Breast epithelium (tissue), 4 donors: ENCODE measurements at places on chromosomes 6 and 20. TPM values are rescaled to one million over a fixed set of nuclear protein-coding genes. Genes with fewer than 3 reads are reported as not detected.
A peak's percentile ranks its signal among the peaks of the same experiment; 100 is the strongest.

DNA sequence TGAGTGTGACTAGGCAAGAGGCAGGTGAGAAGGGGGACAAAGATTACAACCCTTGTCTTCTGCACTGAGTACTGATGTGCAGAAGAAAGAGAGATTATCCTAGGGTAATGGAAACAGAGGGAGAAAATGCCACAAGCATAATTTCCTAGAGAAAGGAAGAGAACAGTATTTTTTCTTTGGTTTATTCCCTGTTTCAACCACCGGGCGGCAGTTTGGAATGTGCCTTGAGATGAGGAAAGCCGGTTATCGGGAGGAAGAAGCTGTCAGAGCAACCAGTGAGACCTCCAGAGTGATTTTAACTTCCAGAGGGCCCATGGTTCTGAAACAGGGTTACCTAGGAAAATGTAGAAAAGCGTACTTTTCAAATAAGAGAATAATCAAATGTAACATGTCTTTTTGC is 121.4 kb downstream of the REV3L start:
- H3K27me3 ChIP-seq, result no peaks in the 10 kb centered on the region
- no peak overlapping the region for H3K27ac ChIP-seq
- H3K4me3 ChIP-seq, result no peak overlapping the region
- DNase-seq, result no peak
- no peaks in the 10 kb centered on the region for H3K36me3 ChIP-seq

- no peaks in the 10 kb centered on the region for H3K4me1 ChIP-seq
- no peak overlapping the region for H3K4me3 ChIP-seq
- no peak overlapping the region for H3K27ac ChIP-seq
- H3K36me3 ChIP-seq, result peaks cover 4% of the 10 kb centered on the region
- no peak for DNase-seq
- H3K27me3 ChIP-seq, result no peaks in the 10 kb centered on the region
Observed at GRCh38 chr6:87558446-87558845, 31.3 kb downstream of the RARS2 start.

DNA sequence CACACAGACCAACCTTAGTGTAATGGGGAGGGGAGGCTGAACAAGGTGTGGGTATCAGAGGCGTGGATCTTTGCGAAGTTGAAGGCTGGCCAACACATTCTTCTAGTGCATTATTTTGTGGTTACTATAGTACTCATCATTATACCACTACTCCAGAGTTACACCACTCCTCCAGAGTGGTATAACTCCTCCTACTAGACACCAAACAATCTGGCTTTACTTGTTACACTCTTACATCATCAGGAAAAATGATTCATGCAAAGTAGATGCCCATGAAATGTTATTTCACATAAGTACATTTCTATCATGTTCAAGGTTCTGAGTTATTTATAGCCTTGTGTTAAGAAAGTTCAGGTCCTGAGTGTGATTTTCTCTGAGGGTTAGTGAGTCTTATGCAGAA is 443.1 kb upstream of the OPRM1 start:
- H3K4me3 ChIP-seq, result no peak overlapping the region
- no peak for DNase-seq
- H3K27me3 ChIP-seq, result no peaks in the 10 kb centered on the region
- no peak overlapping the region for H3K27ac ChIP-seq

DNA sequence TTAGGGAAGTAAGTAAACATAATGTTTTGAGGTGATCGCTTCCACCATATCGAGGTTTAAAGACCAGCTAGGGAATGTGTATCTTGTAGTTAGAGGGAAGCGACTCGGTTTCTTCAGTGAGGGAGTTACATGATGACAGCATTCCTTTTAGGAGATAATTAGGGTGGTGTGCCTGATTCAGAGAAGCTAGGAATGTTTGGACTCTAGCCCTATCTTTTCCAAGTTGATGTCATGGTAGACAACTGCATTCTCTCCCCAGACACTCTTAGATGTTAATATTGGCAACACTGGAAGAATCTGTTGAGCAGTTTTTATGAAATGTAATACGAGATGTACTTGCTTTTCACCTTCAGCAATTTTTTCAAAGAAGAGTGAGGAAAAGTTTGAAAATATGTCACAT is 12.9 kb upstream of the HIVEP1 start:
- no peaks in the 10 kb centered on the region for H3K27me3 ChIP-seq
- no peak overlapping the region for H3K27ac ChIP-seq
- H3K4me1 ChIP-seq, result no peaks in the 10 kb centered on the region

Gene SCGN
- 0.80 TPM for total RNA-seq

Gene RALY
- 120 TPM for total RNA-seq

GRCh38 chr6:127458817-127459216 is 372 bp downstream of the KIAA0408 start:
- H3K27ac ChIP-seq, result peak overlapping the region; percentile 66
- no peaks in the 10 kb centered on the region for H3K36me3 ChIP-seq
- peak overlapping the region; percentile 30 for H3K4me3 ChIP-seq

GRCh38 chr6:130781557-130781956 is 45.6 kb upstream of the SMLR1 start:
- no peak for DNase-seq
- H3K36me3 ChIP-seq, result no peaks in the 10 kb centered on the region
- no peaks in the 10 kb centered on the region for H3K27me3 ChIP-seq
- no peak overlapping the region for H3K27ac ChIP-seq

Gene ZKSCAN8
- total RNA-seq, result 33.8 TPM
